ENCODE measurements at places on chromosomes 3 and 15.

DNA sequence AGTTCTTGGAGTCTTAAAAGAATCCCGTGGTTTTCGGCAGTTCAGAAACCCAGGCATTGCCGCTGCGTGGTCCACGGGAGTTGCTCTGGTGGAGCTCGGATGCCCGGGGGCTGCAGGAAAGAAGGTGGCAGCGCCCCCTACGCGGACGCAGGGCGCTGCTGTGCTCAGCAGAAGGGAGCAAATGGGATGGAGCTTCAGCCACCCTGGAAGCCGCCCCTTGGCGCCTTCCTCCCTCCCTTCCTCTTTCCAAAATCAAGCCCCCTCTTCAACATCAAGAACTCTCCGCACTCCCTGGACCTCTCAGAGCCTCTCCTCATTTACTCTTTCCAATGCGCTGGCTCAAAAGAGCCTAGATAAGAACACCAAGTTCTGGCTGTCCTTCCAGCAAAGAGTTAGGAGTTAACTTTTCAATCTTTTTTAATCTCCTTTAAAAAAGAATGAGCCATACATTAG, 880 bp upstream of the CHRNA7 start:
- ATAC-seq: no peak

DNA sequence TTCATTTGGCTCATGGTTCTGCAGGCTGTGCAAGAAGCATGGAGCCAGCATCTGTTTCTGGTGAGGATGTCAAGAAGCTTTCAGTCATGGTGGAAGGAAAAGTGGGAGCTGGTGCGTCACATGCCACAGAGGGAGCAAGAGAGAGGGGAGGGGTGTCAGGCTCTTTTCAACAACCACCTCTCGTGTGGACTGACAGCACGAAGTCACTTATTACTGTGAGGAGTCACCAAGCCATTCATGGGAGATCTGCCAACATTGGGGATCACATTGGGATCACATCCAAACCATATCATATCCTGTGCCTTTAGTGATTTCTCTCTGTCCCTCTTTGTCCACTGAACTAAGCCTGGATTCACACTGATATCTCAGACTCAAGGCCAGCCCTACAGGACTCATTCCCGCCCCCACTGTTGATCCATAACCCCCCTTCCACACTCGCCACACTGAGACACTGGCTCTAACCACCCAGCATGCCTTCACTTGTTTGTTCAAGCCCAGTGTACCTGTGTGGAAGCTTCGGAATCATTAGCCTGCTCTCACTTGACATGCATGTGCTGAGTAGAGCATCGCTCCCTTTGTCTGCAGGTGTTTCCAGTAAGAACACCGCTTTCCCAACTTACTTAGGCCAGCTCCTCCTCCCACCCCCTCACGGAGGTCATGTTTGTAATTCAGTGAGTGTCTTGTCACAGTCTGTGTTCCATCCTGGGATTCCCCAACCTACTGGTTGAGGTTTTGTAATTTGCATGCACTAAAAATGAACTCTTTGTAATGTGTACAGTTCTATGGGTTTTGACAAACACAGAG, 132.2 kb downstream of the KLF13 start:
- ATAC-seq: peak; percentile 97

DNA sequence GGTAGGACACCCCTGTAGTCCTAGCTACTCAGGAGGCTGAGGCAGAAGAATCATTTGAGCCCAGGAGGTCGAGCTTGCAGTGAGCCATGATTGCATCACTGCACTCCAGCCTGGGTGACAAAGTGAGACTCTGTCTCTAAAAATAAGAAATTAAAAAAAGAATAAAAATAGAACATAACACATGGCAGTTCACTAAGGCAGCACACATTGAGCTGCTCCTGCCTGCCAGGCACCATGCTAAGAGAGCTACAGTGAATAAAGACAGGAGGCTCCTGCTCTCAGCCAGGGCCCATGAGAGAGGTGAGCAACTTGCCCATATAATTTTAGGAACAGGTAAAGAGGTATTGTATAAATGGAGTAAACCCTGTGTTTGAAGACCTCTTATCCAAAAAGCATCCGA, 54.3 kb downstream of the EBLN2 start:
- no peak for ATAC-seq

DNA sequence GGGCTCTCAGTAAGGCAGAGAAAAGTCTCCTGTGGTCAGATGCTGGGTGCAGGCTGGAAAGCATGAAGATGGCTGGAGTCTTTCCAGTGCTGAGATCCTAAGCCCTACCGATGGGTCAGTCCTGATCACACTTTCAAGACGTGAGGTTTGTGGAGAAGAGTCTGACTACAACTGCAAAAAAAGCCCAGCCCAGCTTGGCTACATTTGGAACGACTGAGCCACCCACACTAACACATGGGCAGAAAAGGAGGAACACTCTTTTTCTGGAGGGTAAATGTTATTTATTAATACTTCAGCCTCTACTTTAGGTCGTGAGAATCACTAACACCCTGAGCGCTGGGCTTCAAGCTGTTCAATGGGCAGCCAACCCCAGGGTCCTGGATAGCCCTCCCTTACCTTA, 22.0 kb upstream of the C3orf22 start:
- ATAC-seq: no peak

DNA sequence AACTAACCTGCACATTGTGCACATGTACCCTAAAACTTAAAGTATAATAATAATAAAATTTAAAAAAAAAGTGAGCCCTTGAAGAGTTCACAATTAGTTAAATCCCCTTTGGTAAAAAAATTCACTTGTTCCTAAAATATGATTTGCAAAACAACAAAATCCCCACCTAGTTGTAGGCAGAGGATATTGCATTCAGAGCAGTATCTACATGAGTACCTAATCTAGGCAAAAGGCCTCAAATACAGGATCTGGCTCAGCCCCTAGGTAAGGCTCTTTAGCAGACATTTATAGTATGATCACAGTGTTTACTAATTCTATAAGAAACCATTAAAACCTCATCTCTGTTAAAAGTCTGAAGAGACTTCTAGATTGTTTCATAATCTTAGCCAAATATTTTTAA, 89.3 kb upstream of the CCDC80 start:
- no peak for ATAC-seq

- no peak for ATAC-seq
Measured at GRCh38 chr3:149554826-149555225, 80.3 kb downstream of the TM4SF4 start.

GRCh38 chr3:42051384-42052131, 39.6 kb upstream of the TRAK1 start:
- peak; percentile 45 for ATAC-seq

DNA sequence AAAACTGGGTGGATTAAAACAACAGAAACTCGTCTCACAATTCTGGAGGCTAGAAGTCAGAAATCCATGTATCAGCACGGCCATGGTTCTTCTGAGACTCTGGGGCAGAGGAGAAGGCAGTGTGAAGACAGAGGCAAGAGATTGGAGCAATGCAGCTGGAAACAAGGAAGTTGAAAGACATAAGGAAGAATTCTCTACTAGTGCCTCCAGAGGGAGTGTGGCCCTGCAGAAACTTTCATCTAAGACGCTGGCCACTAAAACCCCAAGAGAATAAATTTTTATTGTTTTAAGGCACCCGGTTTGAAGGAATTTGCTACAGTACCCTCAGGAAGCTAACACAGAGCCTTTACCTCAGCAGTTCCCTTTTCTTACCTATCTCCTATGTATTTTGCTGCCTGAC, 1012.2 kb upstream of the CADM2 start:
- no peak for ATAC-seq

DNA sequence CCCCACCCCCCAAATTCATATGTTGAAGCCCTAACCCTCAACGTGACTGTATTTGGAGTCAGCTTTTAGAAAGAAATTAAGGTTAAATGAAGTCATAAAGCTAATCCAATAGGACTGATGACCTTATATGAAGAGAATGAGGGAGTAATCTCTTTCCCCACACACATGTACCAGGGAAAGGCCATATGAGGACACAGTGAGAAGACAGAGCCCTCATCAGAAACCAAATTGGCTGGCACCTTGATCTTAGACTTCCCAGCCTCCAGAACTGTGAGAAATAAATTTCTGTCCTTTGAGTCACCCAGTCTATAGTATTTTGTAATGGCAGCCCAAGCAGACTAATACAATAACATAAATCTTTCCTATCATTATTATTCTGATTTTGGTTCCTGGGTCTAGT, 194.7 kb upstream of the NANOGP8 start:
- no peak for ATAC-seq

DNA sequence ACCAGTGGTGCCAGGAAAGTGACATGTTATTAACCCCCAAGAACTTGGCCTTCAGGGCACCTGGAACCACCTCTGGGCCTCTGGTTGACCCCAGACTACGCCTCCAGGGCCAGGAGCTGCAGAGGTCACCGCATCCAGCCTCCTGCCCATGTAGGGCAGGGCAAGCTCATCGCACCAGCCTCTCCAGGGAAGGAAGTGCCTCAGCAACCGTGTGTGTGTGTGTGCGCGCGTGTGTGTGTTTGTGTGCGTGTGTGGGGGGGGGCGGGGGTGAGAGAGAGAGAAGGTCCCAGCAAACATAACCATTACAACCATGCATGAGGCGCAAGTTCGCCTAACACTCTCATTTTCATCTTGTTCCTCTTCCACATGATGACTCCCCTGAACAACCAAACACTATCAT, 31.8 kb downstream of the RAB6B start:
- ATAC-seq: no peak
